Femur (tissue), 1 donor: ENCODE measurements at places on chromosomes 6 and 20.

GRCh38 chr20:4549711-4550259 lies 171.9 kb upstream of the PRND start:
- no peak for DNase-seq

- DNase-seq = no peak
Observed at GRCh38 chr6:153980171-153980570, 58.9 kb upstream of the OPRM1 start.

DNA sequence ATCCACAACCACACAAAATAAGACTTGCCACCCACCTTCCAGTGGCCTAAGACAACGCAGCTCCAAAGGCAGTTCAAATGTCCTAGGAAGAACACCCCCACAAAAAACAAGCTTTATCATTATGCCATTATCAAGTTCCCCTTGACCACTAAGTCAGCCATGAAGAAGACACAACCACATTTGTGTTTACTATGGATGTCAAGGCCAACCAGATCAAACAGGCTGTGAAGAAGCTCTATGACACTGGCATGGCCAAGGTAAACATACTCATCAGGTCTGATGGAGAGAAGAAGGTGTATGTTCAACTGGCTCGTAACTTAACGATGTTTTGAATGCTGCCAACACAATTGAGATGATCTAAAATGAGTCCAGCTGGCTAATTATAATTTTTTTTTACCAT lies 26.1 kb downstream of the SEC63 start:
- DNase-seq = no peak

DNA sequence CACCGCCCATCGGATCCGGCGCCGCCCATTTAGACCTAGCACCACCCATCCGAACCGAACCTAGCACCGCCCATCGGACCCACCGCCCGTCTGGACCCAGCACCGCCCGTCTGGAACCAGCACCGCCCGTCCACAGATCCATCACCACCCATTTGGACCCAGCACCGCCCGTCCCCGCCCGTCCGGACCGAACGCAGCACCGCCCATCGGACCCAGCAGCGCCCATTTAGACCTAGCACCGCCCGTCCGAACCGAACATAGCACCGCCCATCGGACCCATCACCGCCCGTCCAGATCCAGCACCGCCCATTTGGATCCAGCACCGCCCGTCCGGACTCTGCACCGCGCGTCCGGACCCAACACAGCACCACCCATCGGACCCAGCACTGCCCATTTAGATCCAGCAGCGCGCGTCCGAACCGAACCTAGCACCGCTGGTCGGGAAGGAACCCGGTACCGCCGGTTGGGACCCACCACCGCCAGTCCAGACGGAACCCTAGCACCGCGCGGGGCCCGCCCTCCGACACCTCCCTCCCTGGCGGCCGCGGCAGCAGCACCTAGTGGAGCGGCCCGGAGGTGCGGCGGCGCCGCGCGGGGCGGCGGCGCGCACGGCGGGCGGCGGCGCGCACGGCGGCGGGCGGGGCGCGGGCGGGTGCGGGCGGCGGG lies 348 bp upstream of the AFDN start:
- peak; percentile 81 for DNase-seq

DNA sequence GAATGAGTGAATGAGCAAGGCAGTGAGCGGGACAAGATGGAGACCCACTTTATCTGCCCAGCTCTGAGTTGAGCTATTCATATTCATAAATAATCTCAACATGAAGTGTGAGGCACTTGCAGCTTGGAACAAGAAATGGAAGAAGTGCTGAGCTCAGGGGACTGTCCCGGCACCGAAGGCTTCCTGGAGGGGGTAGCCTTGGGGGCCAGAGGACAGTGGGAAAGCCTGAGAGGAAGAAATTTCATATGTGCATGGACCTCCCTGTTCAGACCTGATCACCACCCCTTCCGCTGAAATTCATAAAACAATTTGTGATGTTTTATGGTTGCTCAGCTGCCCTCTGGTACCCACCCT lies 103.2 kb downstream of the TOX2 start:
- DNase-seq = no peak

DNA sequence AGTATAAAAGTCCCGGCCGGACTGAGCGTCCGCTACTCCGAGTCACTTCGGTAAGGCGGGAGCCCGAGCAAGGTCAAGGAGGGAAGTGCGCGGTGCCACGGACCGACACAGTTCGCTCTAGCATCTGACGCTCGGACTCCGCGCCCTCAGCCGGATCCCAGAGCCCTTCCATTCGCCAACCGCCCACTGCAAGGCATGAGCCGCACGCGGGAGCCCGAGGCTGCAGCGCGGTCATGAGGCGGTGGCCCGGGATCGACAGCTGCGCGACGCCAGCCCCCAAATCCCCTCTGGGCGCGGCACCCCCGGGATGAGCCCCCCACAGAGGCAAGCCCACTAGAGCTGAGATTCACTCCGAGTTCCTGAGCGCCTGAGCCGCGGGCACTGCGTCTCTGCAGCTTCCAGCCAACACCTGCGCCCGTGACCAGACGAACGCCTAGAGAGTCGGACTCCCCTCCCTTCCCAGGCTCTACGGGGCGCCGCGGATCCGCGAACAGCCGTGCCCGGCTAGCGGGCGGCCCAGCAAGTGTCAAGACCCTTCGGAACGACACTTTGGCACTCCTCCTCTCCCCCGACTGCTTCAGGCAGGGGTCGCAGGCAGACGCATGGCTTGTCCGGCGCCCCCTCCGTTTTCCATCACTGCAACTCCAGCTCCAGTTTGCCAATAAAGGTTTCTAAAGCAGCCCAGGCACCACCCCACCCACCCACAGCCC lies 725 bp upstream of the ISM1 start:
- DNase-seq = peak; percentile 74

DNA sequence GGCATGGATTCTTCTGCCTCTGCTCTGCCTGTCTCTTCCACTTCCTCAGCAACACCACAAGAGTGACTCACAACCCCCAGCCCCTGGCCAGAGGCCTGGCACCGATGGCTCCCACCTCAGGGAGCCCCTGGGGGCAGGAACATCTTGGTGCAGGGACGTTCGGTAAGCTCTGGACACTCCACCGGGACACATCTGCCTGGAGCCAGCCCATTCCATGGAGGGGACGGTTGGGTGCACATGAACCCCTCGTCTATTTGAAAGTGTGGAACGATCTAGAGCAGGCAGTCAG lies 246.5 kb downstream of the ERMARD start:
- DNase-seq = no peak
